ENCODE measurements at places on chromosomes 3 and 15. TPM values are rescaled to one million over a fixed set of nuclear protein-coding genes. Genes with fewer than 3 reads are reported as not detected.

Gene C3orf80
- polyA plus RNA-seq: 0.92 TPM

DNA sequence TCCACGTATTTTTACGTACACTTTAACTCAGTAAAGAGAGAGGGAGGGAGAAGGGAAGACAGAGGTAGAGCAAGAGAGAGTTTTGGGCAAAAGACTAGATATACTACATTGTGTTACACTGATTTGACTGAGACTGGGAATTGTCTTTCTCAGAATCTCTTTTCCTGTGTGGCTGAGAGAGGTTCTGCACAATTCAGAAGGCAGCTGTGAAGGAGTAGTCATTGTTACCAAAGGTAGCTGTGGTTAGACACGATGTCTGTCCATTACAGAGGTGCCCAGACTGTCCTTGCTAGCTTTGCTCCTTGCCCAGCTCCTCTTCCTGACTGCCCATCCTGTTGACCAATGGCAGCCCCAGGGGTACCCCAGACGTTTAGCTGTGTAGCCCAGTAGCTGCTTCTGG, 577.5 kb upstream of the CBLB start:
- no peak for DNase-seq

DNA sequence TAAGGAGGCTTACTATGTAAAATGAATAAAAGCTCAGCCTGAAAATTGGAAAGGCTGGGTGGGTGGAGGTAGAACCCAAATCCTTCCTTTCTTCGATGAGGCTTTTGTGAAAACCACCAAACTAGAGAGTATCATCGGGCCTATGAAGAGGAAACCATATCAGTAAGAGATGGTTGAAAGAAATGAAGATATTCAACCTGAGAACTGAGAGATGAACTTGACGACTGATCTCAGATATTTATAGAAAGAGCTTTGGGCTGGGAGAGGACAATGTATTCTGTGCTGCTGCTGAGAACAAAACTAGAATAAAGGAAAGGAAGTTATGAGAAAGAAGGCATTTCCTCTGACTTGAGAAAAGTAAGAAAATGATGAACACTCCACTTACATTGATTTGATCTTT, 236.6 kb downstream of the KCNH8 start:
- DNase-seq: no peak

DNA sequence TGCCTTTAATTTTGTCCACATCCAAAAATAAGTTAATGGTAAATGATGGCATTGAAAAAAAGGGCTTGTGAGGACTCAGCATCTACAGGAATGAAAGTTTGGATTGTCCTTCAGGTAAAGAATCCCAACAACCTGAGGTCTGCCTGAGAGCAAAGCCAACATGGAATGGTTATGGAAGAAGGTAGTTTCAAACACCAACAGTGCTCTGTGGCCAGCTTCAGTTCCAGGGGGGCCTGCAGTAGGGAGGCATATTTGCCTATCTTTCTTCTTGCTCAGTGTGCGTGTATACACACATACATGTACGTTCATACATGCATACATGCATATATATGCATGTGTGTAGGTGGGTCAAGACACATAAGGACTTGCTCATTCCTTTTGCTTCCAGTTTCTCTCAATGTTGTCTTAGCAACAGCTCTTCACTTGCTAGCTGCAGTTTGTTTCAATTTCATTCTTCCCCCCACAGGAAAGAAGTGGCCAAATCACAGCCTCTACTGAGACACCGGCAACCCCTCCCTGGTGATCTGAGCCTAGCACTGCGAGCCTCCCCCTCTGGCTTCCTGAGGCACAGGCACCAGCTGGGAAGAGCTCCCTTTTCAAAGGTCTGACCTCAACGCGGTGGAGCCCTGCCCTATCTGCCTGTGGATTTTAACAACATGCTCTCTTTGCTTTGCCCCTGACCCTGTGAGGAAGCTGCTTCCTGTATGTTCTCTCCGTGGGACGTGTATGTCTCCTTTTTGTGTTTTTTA, 146.2 kb downstream of the KLF13 start:
- DNase-seq: peak; percentile 43

Data from small intestine (tissue), 16 donors.